Tibial nerve (tissue), 4 donors: ENCODE measurements at places on chromosomes 11 and 22. TPM values are rescaled to one million over a fixed set of nuclear protein-coding genes. Genes with fewer than 3 reads are reported as not detected.

GRCh38 chr11:8839957-8840945, 70.7 kb upstream of the AKIP1 start:
- H3K27me3 ChIP-seq = no peaks in the 10 kb centered on the region
- H3K36me3 ChIP-seq = no peaks in the 10 kb centered on the region
- no peak overlapping the region for H3K4me3 ChIP-seq
- H3K4me1 ChIP-seq = no peaks in the 10 kb centered on the region
- DNase-seq = no peak
- H3K27ac ChIP-seq = peak overlapping the region; percentile 64

GRCh38 chr11:122375687-122376399, 259.8 kb upstream of the BLID start:
- H3K27me3 ChIP-seq = no peaks in the 10 kb centered on the region
- no peaks in the 10 kb centered on the region for H3K4me1 ChIP-seq
- H3K4me3 ChIP-seq = no peak overlapping the region
- no peaks in the 10 kb centered on the region for H3K36me3 ChIP-seq
- no peak overlapping the region for H3K27ac ChIP-seq

GRM5 gene
- total RNA-seq = not detected

GRCh38 chr11:38460896-38461295, 1862.9 kb upstream of the RAG2 start:
- no peak for DNase-seq
- H3K4me3 ChIP-seq = no peak overlapping the region
- no peak overlapping the region for H3K27ac ChIP-seq
- no peaks in the 10 kb centered on the region for H3K27me3 ChIP-seq
- H3K36me3 ChIP-seq = no peaks in the 10 kb centered on the region

- DNase-seq = no peak
- peaks cover 83% of the 10 kb centered on the region for H3K4me1 ChIP-seq
- peaks cover 4% of the 10 kb centered on the region for H3K36me3 ChIP-seq
Measured at GRCh38 chr11:8807544-8808225, 103.3 kb upstream of the AKIP1 start.
